Psoas muscle (tissue), 8 donors: ENCODE measurements at places on chromosomes 5 and 9. TPM values are rescaled to one million over a fixed set of nuclear protein-coding genes. Genes with fewer than 3 reads are reported as not detected.

The DENND4C gene
- total RNA-seq, result 16.4 TPM

The PBX3 gene
- total RNA-seq, result 7.2 TPM

The LVRN gene
- total RNA-seq, result 0.95 TPM

The TMEM174 gene
- not detected for total RNA-seq

The HAVCR2 gene
- 3.5 TPM for total RNA-seq

The RBM18 gene
- total RNA-seq, result 34.7 TPM

The SPDL1 gene
- 2.9 TPM for total RNA-seq

The IGIP gene
- total RNA-seq, result 11.3 TPM

The IFNA17 gene
- not detected for total RNA-seq

The OCLN gene
- total RNA-seq, result 0.58 TPM

The CAPSL gene
- total RNA-seq, result not detected

The PCDHA9 gene
- not detected for total RNA-seq

The RGS7BP gene
- total RNA-seq, result 1.5 TPM

The GMCL2 gene
- not detected for total RNA-seq

The ANKRA2 gene
- 9.2 TPM for total RNA-seq

The HMMR gene
- 0.80 TPM for total RNA-seq

The FCN2 gene
- total RNA-seq, result not detected

The GABRG2 gene
- not detected for total RNA-seq

The PCDHGC3 gene
- 25.2 TPM for total RNA-seq

The TNC gene
- 2.7 TPM for total RNA-seq

The CD72 gene
- total RNA-seq, result 0.66 TPM

The PCDHGC4 gene
- 0.36 TPM for total RNA-seq

The AK8 gene
- total RNA-seq, result not detected

The CDC20B gene
- total RNA-seq, result not detected

The FST gene
- 29.3 TPM for total RNA-seq

The ZNF354C gene
- 3.0 TPM for total RNA-seq
